ENCODE measurements at places on chromosomes 13 and 19. TPM values are rescaled to one million over a fixed set of nuclear protein-coding genes. Genes with fewer than 3 reads are reported as not detected.

The EHD2 gene
- 0.09 TPM for total RNA-seq

DNA sequence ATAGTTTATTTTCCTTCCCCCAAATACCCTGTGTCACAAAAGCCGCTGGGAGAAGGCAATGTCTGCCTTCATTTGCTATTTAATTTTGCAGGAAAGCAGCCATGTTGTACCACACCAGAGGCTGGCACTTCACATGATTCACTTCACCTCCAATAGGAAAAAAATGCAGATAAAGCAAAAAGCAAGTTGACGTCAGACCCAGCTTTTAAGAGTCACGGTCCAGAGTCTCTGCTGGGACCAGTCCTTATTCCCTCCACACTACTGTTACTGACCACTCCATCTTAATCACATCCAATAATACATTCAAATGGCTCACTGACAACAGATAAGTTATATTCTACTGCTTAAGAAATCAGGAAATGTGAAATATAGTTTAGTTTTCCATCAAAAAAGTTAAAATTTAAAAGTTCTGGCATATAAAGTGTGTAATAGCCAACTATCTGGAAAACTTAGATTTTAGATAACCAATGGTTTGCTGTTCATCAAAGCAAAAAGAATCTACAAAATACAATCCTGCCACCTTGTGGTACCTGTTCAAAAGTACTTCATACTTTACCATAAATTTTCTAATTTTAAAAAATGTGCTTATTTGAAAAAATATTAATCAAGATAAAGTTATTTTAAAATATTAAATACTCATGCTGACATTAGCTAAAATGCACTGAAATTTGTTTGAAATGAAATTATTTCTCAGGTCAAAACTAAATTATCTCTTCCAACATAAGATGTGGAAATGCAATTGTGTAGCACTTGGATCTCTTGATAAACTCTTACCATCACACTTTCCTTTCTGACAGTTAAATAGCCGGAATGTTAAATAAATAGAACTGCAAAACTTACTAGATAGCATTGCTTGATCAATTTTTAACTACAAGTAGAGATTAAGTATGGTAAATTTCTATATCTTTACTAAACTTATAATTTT, 97.3 kb downstream of the SERP2 start:
- DNase-seq = peak; percentile 59

- no peak for DNase-seq
These were observed 6.7 kb upstream of the ONECUT3 start for GRCh38 chr19:1746401-1747284.

The SWSAP1 gene
- 2.8 TPM for total RNA-seq

- DNase-seq = no peak
These were observed 59.5 kb downstream of the MYCBP2 start for GRCh38 chr13:77267362-77267761.

- DNase-seq = no peak
These were observed 50.8 kb downstream of the EFNB2 start for GRCh38 chr13:106484537-106485193.

GRCh38 chr13:41694545-41695301, 237.4 kb downstream of the RGCC start:
- DNase-seq = no peak

DNA sequence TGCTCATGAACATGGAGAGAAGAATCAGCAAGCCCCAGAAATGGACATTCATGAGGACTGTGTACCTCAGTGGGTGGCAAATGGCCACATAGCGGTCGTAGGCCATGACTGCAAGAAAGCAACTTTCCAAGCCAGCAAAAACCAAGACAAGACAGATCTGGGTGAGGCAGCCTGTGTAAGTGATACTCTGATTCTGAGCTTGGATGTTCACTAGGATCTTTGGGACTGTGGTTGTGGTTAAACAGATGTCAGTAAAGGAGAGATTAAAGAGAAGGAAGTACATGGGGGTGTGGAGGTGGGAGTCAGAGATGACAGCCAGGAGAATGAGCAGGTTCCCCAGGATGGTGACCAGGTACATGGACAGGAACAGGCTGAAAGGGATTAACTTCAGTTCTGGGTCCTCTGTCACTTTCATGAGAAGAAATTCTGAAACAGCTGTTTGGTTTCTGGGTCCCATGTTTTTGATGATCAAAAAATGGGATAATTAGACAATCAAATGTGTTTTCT, at the start of gene OR7G1:
TSS of gene OR7G1 (minus strand) at position 457 of the 507 bp plus-strand sequence. CDS start at position 457, 0 bp downstream.
- no peak for DNase-seq

The EBI3 gene
- total RNA-seq = not detected

DNA sequence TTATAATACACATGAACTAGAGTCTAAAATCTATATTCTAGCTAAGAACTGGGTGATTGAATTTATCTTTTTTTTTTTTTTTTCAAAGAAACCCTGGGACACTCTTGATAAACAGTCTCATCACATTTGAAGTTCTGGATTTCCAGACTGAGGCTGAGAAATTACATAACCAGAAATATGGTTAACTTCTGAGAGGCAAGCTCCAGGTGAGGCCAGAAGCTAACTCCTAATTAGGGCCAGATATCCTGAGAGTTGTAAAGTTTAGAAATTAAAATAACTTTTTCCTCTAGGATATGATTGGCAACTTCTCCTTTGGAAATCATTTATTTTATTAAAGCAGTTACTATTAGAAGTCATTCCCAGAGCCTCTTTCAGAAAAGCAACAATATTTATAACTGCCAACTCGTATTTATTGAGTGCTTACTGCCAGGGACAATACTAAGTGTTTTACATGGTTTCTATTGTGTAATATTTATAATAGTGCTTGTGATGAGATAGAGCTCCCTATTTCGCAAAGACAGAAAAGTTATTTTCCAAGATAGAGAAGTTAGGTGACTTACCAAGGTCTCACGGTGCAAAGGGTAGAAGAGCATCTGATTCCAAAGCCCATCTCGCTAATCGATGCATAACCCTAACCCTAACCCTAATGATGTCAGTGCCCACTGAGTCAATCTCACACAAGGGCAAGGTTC, 187.7 kb downstream of the DCT start:
- DNase-seq = no peak

DNA sequence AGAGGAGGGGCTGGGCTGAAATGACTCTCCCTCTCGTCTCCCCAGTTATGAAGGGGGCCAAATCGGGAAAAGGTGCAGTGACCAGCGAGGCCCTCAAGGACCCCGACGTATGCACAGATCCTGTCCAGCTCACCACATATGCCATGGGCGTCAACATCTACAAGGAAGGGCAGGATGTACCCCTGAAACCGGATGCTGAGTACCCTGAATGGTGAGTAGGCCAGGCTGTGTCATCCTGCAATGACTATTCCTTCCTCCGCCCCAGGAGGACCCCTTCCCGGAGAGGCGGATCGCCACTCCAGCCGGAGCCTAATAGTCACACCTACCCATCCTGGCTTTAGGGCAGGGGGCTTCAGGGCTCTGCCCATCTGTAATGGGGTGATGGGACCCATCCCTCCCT, 2.6 kb downstream of the MRPL54 start:
- DNase-seq = no peak

GRCh38 chr19:41064974-41065569, 23.2 kb upstream of the CYP2A13 start:
- peak; percentile 10 for DNase-seq

The ZNF90 gene
- 3.2 TPM for total RNA-seq

The IRGC gene
- not detected for total RNA-seq

The C19orf33 gene
- total RNA-seq = not detected

The MLLT1 gene
- 43.8 TPM for total RNA-seq

The LILRA5 gene
- total RNA-seq = 22.3 TPM

DNA sequence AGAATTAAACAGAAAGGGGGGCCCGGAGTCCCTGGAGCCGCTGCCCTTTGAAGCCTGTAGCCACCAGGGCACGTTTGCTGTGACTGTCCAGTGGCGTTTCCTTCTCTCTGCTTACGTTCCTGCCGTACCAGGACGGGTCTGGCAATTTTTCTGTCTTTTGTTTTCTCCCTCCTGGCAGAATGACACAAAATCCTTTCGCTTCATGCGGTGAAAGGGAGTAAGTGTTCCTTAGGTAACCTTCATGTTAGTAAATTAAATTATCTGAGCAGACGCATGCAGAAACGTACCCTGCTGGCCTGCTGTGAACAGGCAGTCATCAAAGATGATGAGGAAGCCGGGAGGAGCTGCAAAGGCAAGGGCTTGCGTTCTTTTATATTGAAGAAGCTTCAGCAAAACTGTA, 299.3 kb upstream of the ARGLU1 start:
- DNase-seq = no peak

DNA sequence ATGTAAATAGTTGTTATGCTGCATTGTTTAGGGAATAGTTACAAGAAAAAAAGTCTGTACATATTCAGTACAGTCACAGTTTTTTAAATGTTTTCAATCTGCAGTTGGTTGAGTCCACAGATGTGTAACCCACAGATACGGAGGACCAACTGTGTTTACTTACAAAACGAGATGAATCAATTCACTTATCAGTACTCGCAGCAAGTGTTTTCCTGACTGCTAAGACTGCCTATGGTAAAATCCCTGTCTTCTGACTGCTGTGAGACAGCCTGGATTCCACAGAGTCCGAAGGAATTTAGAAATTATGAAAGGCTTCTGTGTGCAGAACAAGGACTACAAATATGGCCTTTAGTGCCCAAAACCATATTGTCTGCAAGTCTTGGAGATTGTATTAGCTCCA, 45.7 kb upstream of the C1QTNF9 start:
- no peak for DNase-seq

The KANK3 gene
- total RNA-seq = 5.7 TPM

DNA sequence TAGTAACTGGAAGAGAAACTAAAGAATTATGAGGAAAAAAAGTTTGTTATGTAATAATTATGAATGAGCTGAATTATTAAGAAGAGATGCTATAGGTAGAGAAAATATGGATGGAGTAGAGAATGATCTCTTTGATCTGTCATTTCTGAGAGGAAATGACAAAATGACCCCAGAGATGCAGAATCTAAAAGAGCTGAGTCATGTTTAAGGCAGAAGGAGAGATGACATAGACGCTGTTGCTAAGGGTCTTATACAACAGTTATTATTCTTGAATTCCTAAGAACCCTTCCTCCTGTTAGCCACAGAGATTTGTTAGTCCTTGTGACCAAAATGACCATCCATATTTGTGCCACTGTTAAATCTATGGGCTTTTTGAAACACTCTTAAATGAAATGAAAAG, 58.3 kb upstream of the FREM2 start:
- no peak for DNase-seq

- no peak for DNase-seq
These were observed 1965.6 kb upstream of the PCDH20 start for GRCh38 chr13:63381078-63381859.

The PDX1 gene
- not detected for total RNA-seq

- DNase-seq = no peak
These were observed 42.4 kb upstream of the ESD start for GRCh38 chr13:46839399-46839798.

GRCh38 chr13:99812625-99813024, 158.9 kb downstream of the ZIC5 start:
- DNase-seq = no peak

The KIR2DL1 gene
- total RNA-seq = 70.8 TPM

The GIPC3 gene
- 0.66 TPM for total RNA-seq

GRCh38 chr19:39327363-39328045, 6.8 kb upstream of the LRFN1 start:
- DNase-seq = no peak

The NRTN gene
- total RNA-seq = not detected

GRCh38 chr19:48393559-48394330, at the start of gene GRIN2D:
GRIN2D (plus strand) TSS chr19:48393668; CDS start chr19:48398393, 4,725 bp downstream.
- peak; percentile 51 for DNase-seq

The KRTDAP gene
- not detected for total RNA-seq

GRCh38 chr13:77776704-77777103, 79.2 kb downstream of the SLAIN1 start:
- no peak for DNase-seq

- DNase-seq = no peak
These were observed 1.8 kb upstream of the ATP4A start for GRCh38 chr19:35565016-35565856.

DNA sequence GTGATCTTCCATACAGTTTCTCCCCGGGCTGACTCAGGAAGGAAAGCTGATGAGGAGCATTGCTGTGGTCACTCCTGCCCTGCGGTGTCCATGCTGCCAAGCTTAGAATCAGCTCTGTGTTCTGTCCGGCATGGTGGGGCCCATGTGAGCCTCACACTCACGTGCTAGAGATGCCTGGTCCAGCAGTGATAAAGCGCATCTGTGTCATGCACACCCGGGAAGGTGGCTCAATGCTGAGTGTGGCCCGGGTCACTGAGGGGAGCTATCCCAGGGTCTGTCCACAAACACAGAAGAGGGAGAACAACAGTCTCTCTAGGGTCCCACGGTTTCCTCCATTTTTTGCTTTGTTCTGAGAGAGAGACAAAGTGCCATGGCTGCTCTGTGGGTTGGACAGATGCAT, 3.5 kb upstream of the LILRB1 start:
- no peak for DNase-seq

DNA sequence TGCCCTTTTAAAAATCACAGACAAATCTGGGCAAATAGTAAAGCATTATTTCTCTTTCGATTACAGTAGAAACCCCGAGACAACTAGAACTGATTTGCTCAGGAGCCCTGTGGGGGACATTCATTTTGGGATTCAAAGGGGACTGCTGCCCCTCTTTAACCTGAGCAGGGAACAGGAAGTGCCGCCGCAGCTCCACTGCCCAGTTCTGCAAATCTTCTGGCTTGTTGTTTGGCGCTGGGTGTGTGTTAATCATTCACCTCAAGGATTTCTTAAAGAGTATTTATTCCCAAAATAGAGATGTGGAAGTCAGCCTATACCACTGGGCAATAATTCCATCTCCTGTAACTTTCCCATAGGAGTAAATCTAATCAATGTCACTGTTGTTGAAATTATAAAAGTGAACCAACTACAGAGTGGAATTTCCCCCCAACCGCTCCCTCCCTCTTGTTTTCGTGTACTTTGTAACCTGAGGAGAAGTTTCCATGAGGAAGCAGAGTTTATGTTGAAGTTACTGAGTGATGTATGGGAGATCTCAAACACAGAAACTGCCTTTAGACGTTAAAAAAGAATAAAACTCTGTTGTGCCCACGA, 515.8 kb downstream of the KLF12 start:
- DNase-seq = no peak

GRCh38 chr13:49524740-49525501, 29.2 kb downstream of the PHF11 start:
- no peak for DNase-seq

DNA sequence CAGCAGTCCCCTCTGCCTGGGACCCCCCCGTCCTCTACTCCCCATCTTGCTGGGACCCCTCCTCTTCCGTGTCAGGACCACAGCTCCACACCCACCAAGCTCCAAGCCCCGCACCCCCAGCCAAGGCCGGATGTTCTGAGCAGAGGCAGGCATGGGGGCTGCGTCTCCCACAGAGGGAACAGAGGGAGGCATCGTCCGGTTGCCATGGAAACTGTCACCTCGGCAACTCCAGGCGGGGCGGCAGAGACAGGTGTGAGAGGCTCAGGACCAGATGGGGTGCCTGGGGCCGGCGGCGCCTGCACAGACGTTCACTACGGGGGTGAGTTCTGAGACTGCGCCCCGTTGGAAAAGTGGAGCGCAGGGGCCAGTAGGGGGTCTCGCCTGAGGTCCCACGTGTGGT, 5.4 kb downstream of the RNU6-9 start:
- no peak for DNase-seq

The PODNL1 gene
- not detected for total RNA-seq

- DNase-seq = no peak
These were observed 6.6 kb upstream of the TEX101 start for GRCh38 chr19:43408043-43408442.
